ENCODE measurements at places on chromosomes 13 and 19. TPM values are rescaled to one million over a fixed set of nuclear protein-coding genes. Genes with fewer than 3 reads are reported as not detected.

Gene ABHD17A
- total RNA-seq, result 136 TPM

Gene ONECUT3
- total RNA-seq, result not detected

Gene WTIP
- 3.9 TPM for total RNA-seq

Gene KCNN1
- total RNA-seq, result 0.28 TPM

Gene ZNF223
- 2.7 TPM for total RNA-seq

Gene DIAPH3
- 8.1 TPM for total RNA-seq

Gene SHC2
- 0.29 TPM for total RNA-seq

Gene TSPAN16
- total RNA-seq, result not detected

Gene DLL3
- total RNA-seq, result 0.15 TPM

Gene DAND5
- total RNA-seq, result not detected

Gene ARID3A
- 10.4 TPM for total RNA-seq

Gene GPALPP1
- 33.1 TPM for total RNA-seq

Gene CCNA1
- total RNA-seq, result not detected

Gene ZNF83
- total RNA-seq, result 6.4 TPM

Gene CEBPA
- 21.3 TPM for total RNA-seq

Gene NAT14
- total RNA-seq, result 34.9 TPM

Gene C5AR1
- total RNA-seq, result 0.13 TPM

Gene FBN3
- total RNA-seq, result not detected
